T1000 (cell line): ENCODE measurements at places on chromosomes 5 and 9.

DNA sequence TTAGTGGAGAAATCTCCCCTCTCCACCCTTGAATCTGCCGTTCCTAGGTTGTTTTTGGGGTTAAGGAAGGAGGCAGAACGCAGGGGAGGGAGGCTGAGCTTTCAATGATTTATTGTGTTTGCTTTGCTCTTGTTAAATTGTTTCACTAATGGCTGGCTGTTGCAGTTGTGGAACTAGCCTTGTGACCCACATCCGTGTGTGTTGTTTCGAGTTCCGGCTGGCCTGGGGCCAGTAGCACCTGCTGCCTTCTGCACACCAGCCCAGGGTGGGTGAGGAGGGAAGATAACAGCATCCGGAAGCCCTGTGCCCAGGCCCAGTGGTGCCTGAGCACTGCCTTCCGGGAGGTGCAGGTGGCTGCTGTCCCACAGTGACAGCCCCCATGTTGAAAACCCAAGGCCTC is 3.6 kb downstream of the ERGIC1 start:
- DNase-seq = no peak

GRCh38 chr5:144549580-144549979 is 378.9 kb downstream of the KCTD16 start:
- DNase-seq = no peak

DNA sequence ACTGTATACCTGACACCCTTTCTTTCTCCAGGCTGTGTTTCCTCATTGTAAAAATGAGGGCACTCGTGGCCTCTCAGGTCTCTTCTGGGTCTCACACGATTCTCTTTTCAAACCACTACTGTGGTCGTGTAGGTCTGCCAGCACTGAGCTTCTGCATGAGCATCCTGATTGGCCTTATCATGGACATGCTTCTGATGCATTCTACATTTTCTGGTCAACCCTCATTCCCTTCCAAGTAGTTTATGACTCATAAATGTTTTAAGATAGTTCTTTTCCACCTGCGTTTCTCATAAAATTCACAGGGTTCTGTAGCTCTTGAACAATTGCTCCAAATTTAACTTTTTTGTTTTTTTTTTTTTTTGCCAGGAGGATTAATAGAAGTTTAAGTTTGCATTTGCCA is 294.8 kb downstream of the KCTD16 start:
- DNase-seq = no peak

GRCh38 chr9:74858751-74859414 is 28.8 kb downstream of the TRPM6 start:
- DNase-seq = no peak

GRCh38 chr9:82969291-82969690 is 93.7 kb downstream of the RASEF start:
- DNase-seq = no peak

GRCh38 chr9:76900884-76901440 is 5.0 kb downstream of the PRUNE2 start:
- DNase-seq = no peak

DNA sequence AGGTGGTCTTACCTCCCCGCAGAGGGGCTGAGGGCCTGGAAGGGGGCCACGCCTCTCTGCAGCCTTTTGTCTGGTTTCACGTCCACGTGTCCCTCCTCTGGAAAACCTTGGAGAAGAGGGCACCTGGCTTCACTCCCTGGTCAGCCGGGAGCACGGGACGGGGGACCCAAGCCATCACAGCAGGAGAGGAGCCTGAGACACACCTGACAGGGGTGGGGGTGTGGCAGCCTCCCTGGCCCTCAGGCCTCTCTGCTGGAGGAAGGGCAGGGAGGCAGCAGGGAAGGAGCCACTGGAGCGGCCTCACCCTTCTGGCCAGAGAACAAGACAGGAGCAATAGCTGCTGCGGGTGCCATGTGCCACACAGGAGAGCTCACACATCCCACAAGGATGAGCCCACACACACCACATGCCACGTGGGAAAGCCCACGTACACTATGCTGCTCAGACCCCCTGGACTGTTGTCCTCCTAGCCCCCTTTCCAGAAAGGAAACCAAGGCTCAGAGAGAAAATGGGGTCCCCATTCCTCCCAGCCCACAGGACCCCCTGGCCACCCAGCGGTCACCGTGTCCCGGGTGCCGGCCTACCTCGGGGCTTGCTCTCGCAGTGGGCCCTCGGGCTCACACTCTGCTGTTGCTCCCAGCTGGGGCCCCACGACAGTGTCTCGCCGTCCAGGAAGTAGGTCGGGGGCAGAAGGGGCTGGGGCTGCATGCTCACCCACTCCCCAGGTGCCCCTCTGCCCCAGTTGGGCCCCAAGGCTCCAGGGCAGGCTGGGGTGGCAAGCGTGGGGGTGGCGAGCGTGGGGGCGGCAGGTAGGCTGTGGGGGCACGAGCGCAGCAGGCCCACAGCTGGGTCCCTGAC is 18.2 kb downstream of the CCDC187 start:
- DNase-seq = no peak

- DNase-seq = peak; percentile 73
Observed at GRCh38 chr9:6080154-6080716, 64.8 kb upstream of the RANBP6 start.

GRCh38 chr5:98397081-98397480 is 376.4 kb upstream of the RGMB start:
- no peak for DNase-seq

GRCh38 chr5:177427919-177428573 is 1.6 kb downstream of the GRK6 start:
- no peak for DNase-seq

GRCh38 chr5:180689071-180689694 is 39.8 kb upstream of the FLT4 start:
- DNase-seq = no peak

- DNase-seq = no peak
Observed at GRCh38 chr5:36300927-36301540, 668 bp downstream of the RANBP3L start.

- no peak for DNase-seq
Observed at GRCh38 chr5:69484891-69485290, 7.7 kb upstream of the OCLN start.

DNA sequence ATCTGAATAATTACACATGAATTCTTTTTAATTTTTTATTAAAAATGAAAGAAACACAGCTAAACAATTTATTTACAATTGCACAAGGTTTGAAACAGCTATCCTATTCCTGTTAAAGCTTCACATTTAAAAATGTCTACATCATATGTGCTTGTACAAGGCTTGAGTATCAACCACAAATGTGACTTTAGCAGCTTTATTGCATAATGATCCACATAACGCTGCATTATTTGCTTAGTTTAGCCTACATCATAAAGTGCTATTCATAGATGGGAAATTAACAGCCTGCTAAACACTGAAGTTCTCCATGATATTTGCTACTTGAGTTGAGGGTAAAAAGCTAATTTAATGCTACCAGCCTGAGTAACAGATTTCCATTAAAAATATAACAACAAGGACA is 45.0 kb downstream of the TRIM36 start:
- DNase-seq = no peak

DNA sequence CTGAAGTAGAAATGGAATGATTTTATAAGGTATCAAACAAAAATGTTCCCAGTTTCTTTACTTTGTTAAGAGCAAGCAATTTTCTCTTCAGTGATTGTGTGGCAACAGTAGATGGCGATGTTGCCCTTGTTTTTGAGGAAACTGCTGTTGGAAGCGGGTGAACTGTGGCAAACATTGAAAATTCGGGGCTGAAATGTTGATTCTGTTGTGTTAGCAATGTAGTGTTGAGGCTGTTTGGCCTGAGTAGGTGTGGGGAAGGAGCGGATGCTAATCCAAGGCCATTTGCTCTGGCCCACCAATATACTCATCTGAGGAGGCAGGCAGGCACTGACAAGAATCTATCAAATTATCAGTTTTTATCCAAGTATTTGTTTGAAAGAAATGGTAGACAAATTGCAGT is 129.8 kb downstream of the SLC12A2 start:
- no peak for DNase-seq

DNA sequence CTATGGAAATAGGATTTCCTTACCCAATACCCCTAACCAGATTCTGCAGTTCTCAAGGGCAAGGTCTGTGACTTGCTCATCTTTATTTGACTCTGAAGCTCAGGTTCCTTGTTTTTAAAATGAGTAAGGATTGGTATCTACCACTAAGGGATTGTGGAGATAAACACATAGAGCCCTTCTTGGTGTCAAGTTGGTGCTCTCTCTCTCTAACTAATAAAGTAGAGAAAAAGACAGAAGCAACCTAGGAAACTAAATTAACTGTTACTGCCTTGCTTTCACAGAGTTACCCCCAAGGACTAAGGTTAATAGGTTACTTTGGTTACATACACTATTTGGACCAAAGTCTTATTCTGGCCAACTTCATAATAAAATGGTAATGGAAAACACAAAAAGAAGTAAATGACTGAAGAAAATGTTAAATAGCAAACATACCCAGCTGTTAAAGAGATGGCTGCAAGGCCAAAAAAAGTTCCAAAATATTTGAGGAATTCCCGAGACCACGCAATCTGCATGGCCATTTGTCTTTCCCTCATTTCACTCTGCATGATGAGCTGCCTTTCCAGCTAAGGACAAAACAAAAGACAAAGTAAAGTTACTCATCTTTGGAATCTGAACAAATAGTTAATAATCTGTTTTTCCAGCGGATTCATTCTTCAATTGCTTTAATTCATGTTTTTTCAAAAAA is 21.8 kb upstream of the RLN1 start:
- no peak for DNase-seq

DNA sequence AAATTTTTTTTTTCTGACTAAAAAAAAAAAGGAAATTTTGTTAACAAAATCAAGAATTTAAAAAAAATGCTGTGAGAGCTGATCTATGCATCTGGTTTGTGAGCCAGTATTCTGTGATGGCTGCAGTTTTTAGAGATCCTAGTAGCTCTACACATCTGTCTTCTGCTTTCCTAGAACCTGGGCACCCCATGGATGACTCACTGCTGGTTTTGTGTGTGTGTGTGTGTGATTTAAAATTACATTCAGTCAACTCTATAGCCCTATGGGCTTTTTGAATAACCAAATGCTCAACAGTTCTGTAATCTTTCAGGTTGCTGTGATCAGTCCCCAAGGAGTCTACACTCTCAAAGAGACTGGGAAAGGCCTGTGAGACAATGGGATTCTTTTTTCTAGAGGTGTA is 2.5 kb upstream of the PSMD5 start:
- no peak for DNase-seq

DNA sequence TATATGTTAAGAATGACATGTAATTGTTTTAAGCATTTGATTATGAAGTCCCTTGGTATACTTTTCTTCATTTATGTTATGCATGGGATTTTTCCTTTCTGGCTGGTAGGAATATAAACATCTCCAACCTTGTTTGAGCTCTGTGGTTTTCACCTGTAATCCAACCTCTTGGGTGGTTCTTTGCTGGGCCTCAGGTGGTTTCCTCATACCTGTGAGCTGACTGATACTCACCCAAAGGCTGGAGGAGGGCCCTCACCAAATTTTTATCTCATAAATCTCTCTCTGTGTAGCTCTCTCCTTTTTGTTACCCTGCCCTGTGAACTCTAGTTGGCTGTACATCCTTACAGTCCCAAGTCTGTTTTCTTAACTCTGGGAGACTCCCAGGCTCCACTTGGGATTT is 39.8 kb upstream of the C6 start:
- DNase-seq = no peak

GRCh38 chr9:89538871-89539270 is 41.0 kb upstream of the SEMA4D start:
- no peak for DNase-seq

DNA sequence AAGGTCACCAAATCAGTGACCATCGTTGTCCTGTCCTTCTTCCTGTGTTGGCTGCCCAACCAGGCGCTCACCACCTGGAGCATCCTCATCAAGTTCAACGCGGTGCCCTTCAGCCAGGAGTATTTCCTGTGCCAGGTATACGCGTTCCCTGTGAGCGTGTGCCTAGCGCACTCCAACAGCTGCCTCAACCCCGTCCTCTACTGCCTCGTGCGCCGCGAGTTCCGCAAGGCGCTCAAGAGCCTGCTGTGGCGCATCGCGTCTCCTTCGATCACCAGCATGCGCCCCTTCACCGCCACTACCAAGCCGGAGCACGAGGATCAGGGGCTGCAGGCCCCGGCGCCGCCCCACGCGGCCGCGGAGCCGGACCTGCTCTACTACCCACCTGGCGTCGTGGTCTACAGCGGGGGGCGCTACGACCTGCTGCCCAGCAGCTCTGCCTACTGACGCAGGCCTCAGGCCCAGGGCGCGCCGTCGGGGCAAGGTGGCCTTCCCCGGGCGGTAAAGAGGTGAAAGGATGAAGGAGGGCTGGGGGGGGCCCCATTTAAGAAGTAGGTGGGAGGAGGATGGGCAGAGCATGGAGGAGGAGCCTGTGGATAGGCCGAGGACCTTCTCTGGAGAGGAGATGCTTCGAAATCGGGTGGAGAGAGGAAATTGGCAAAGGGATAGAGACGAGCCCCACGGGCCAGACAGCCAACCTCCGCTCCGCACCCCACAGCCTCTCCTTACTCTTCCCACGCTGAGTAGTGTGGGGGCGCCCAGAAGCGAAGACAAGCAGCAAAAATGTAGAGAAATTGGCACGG is 1.7 kb downstream of the RXFP3 start:
- no peak for DNase-seq

GRCh38 chr5:95564450-95564849 is 9.5 kb downstream of the ARSK start:
- no peak for DNase-seq

GRCh38 chr9:114552706-114553105 is 34.9 kb upstream of the ATP6V1G1 start:
- DNase-seq = no peak

DNA sequence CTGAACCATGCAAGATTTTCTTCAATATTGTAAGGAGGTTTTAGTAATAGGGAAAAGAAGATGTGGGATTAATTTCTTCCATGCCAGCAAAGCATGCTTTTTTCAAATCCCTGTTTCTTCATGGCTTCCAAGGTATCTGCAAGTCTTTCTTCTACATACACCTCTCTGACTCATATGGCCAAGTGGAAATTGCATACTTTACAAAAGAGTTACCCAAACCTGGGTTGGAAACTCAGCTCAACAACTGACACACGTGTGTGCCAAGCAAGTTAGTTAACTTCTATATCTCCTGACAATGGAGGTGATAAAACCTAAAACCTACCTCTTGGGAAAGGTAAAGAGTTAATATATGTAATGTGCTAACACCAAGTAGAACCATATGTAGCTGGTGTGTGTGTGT is 28.5 kb upstream of the MAMDC2 start:
- DNase-seq = no peak

DNA sequence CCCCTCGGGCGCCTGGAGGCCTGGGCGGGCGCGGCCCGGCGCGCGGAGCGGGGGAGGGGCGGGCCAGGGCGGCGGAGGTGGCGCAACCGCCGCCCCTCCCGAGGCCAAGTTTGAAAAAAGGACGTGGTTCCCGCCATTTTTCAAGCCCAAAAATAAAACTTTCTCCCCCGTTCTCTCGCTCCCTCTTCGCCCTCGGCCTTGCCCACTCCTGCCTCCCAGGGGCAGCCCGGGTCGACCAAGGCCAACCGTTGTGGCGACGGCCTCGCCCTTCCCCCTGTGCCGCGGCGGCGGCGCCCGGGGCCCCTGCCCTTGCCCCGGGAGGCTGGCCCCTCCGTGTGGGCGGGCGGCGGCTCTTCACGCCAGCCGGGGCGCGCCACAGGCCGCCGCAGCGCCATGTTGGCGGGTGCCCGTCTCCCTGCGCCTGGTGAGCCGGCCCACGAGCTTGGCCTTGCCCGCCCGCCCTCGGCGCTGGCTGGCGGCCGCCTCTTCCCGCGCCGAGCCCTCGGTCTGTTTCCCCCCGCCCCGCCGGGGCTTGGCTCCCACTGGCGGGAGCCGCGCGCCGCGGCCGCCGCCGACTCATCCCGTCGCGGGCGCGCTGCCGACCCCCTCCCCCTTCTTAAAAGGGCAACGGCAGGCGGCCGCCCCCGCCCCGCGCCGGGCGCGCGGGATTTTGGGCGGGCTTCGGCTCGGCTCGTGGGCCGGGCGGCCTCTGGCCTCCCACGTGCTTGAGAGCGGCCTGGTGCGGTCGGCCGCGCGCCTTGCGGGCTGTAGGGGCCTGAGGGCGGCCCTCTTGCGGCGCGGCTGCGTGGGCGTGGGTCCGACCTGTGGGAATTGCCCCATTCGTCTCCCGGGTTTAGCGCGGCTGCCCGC is 1.3 kb downstream of the ANP32B start:
- DNase-seq = peak; percentile 63
